ENCODE measurements at places on chromosomes 6 and 20.

- no peak for DNase-seq
These were observed 83.3 kb downstream of the SYCP2 start for GRCh38 chr20:59850018-59850641.

GRCh38 chr20:46063151-46063550 lies 26.6 kb downstream of the NCOA5 start:
- no peak for DNase-seq

DNA sequence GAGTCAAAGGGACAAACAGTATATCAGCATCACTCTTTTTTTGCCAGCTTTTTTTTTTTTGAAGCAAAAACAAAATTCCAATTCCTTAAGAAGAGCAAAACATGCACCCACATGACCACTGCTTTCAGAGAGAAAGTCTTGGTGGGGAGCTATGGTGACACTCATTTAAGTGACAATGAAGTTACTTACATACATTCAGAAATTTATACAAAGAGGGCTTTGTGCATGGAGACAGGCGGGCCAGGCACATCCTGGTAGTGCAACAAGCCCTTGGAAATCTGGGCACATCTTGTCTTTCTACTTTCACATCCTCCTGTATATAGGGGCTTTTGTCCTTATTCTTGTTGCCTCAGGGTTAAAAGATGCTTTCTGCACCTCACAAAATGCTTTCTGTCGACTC lies 55.9 kb downstream of the IL22RA2 start:
- no peak for DNase-seq

GRCh38 chr6:33888183-33888582 lies 84.4 kb upstream of the MLN start:
- no peak for DNase-seq

GRCh38 chr6:6915813-6916547 lies 191.8 kb upstream of the RREB1 start:
- DNase-seq: no peak

- DNase-seq: no peak
These were observed 29.7 kb upstream of the NHSL1 start for GRCh38 chr6:138528956-138529355.

- DNase-seq: no peak
These were observed 15.4 kb downstream of the RPS6KA2 start for GRCh38 chr6:166611631-166612030.

- DNase-seq: no peak
These were observed 8.8 kb upstream of the FAM8A1 start for GRCh38 chr6:17591287-17591686.

GRCh38 chr6:39593646-39594045 lies 131.6 kb downstream of the KIF6 start:
- DNase-seq: no peak

- no peak for DNase-seq
These were observed 3.3 kb downstream of the ADGRB3 start for GRCh38 chr6:68638230-68638900.

GRCh38 chr20:33019465-33020277 lies 11.8 kb upstream of the BPIFB6 start:
- no peak for DNase-seq

DNA sequence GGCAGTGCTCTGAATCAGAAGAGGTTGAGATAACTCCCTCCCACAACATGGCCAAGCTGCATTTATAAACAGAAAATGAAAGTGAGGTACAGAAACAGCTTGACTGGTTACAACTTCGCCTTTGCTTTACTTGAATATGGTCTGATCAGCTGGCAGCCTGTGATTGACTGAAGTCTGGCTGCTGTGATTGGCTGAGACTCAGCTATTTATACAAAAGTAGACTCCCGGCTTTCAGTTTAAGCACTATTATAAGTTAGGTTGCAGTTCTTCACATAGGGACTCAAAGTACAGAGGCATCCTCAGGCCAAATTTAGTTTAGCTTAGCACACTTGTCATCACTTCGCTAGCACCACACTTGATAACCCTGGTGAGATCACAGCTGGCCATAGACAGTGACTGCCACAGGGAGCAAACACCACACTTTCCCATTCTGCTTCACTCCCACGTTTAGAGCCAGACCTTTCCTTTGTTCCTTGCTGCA lies 362.6 kb downstream of the EPM2A start:
- DNase-seq: no peak

DNA sequence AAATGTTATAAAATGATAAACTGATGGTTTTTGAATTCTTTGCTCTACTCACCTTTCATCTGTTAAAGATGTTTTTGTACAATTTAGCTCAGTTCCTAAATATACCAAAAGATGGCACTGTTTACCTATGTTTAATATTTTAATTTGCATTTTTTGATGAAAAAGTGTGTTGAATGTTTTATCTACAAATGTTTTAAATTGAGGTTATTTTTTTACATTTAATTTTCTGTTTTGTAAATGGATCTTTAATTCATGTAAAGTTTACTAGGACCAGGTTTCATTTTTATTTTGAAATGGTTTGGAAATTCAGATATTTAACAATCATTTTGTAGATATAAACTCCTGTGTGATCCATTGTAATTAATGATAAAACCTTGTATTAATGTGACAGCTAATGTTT lies 30.0 kb downstream of the CDKAL1 start:
- DNase-seq: no peak

GRCh38 chr20:19696620-19697019 lies 61.4 kb upstream of the RIN2 start:
- no peak for DNase-seq

- no peak for DNase-seq
These were observed 519.4 kb upstream of the JAG1 start for GRCh38 chr20:11193241-11193640.
